ENCODE measurements at places on chromosomes 5 and 9.

GRCh38 chr9:109974143-109974917, 194.3 kb downstream of the PALM2AKAP2 start:
- DNase-seq = peak; percentile 45

DNA sequence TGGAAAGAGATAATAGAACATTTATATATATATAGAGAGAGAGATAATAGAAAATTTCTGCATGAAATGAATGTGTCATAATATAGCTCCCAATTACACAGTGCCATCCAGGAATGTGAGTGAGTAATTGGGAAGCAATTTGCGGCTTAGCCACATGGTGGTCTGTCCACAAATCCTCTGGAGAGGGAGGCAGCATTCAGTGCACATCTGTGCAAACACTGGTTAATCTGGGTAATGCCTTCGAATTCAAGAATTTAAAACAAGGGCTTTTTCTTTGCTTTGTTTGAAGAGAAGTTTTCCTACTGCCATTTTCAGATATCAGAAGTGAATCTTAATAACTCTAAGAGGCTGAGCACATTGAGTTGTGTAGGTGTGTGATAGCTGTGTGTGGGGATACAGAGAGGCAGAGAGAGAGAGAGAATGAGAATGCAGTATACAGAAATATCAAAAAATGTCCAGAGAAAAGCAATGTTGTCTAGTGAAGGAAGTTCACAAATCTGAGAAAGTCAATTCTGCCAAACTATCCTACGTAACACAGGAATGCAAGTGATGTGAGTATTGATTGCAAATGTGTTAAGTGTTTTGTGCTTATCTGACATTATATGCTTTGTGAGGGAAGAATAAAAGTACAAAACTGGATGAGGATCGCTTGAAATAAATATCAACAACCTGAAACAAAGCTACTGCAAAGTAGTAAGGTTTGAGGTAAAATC, 134.6 kb downstream of the EDIL3 start:
- DNase-seq = peak; percentile 40

DNA sequence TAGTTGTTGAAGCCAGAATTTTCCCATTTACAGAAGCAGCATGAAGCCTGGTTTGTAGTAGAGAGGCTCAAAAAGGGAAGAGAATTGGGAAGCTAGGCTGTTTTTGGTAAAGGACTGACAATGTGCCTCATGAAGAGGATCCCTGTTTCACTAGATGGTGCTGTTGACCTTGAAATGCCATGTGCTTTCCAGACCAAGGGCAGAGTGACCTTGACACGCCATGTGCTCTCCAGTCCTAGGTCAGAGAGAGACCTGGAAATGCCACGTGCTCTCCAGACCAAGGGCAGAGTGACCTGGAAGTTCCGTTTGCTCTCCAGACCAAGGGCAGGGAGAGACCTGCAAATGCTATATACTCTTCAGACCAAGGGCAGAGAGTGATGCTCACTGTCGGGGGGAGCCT, 32.0 kb downstream of the UNC13B start:
- DNase-seq = no peak

GRCh38 chr5:136149891-136150290, 17.2 kb downstream of the SMAD5 start:
- DNase-seq = no peak

DNA sequence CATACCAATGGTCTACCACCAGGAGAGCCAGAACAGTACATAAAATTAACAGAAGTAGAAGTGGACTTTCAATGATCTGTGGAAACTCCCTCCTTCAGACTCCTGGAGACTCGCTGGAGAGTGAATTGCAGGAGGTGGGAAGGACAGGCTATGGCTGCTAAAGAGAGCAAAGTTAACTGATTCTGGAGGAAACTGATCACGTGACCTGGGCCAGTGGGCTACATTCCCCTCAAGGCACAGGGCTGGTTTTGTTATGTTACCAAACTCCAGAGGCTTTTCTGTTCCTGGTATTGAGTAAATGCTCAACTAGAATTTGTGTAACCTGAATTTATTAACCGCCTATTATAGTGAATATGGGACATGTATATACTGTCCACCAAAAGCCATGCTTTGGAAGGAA, 372.6 kb downstream of the MTRR start:
- no peak for DNase-seq

- peak; percentile 26 for DNase-seq
Observed at GRCh38 chr5:128036950-128037349, 46.6 kb upstream of the SLC12A2 start.

GRCh38 chr9:133933426-133934026, 58.6 kb downstream of the VAV2 start:
- DNase-seq = no peak

Data from eye (tissue), 1 donor.